Urinary bladder (tissue), 4 donors: ENCODE measurements at places on chromosomes 6 and 20. TPM values are rescaled to one million over a fixed set of nuclear protein-coding genes. Genes with fewer than 3 reads are reported as not detected.

Gene MYLK4
- total RNA-seq: 4.0 TPM

Gene OR2H2
- total RNA-seq: not detected

Gene MAFB
- 9.1 TPM for total RNA-seq

Gene EDN1
- 13.5 TPM for total RNA-seq

Gene ANKRD6
- total RNA-seq: 29.2 TPM

Gene FILIP1
- total RNA-seq: 43.7 TPM

Gene C6orf52
- not detected for total RNA-seq

Gene HLA-C
- total RNA-seq: 108 TPM

Gene WFDC12
- total RNA-seq: not detected

Gene FGD2
- total RNA-seq: 12.8 TPM

Gene CRISP3
- total RNA-seq: 31.8 TPM

Gene LRP11
- total RNA-seq: 50.2 TPM

Gene BPIFB2
- total RNA-seq: not detected

Gene CASS4
- total RNA-seq: 1.9 TPM

Gene C4B
- 4.7 TPM for total RNA-seq

Gene C6orf163
- total RNA-seq: 17.1 TPM

Gene SOX4
- total RNA-seq: 71.0 TPM

Gene MUCL3
- total RNA-seq: not detected

Gene OPN5
- total RNA-seq: 0.05 TPM

Gene MYL9
- 42.6 TPM for total RNA-seq

Gene CST3
- 166 TPM for total RNA-seq

Gene BCAS4
- 4.8 TPM for total RNA-seq

Gene ABHD16B
- not detected for total RNA-seq

Gene DEFB124
- total RNA-seq: not detected

Gene TCP11
- 0.37 TPM for total RNA-seq

Gene C6orf132
- total RNA-seq: 2.7 TPM

Gene SLC17A4
- total RNA-seq: not detected

Gene GABRR1
- total RNA-seq: not detected

Gene RPN2
- 137 TPM for total RNA-seq

Gene KHDC1
- total RNA-seq: 2.6 TPM

Gene BTNL2
- not detected for total RNA-seq

Gene HSF2
- total RNA-seq: 39.9 TPM

Gene TMEM74B
- 0.53 TPM for total RNA-seq

Gene AIF1
- 42.6 TPM for total RNA-seq

Gene RSPH4A
- 0.90 TPM for total RNA-seq

Gene RPP40
- total RNA-seq: 21.3 TPM

Gene CPXM1
- total RNA-seq: 46.9 TPM

Gene LRRN4
- total RNA-seq: 0.58 TPM

Gene RIMS4
- 2.4 TPM for total RNA-seq

Gene VNN1
- total RNA-seq: 0.63 TPM

Gene SEMG1
- not detected for total RNA-seq

Gene SIRPD
- not detected for total RNA-seq

Gene SNAP25
- total RNA-seq: 8.6 TPM

Gene IL17F
- total RNA-seq: not detected

Gene SLC22A16
- total RNA-seq: 0.63 TPM

Gene TRIM10
- total RNA-seq: 0.42 TPM

Gene SMOC2
- total RNA-seq: 61.1 TPM

Gene BANF2
- total RNA-seq: not detected

Gene AVP
- not detected for total RNA-seq

Gene TRIM31
- 1.3 TPM for total RNA-seq
